MG63 (cell line): ENCODE measurements at places on chromosomes 12 and 14. TPM values are rescaled to one million over a fixed set of nuclear protein-coding genes. Genes with fewer than 3 reads are reported as not detected.

DNA sequence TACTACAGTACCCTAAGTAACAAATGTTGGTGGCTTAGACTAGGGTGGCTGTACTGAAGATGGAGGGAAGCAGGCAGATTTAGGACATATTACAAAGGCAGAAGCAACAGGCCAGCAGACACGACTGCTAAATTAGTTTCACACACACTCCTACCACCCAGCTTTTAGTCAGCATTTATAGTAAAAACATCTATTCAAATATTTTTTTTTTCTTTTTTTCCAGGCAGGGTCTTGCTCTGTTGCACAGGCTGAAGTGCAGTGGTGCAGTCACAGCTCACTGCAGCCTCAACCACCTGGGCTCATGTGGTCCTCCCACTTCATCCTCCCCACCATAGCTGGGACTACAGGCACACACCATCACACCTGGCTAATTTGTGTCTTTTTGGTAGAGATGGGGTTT, 72.9 kb downstream of the CDK17 start:
- DNase-seq = no peak

DNA sequence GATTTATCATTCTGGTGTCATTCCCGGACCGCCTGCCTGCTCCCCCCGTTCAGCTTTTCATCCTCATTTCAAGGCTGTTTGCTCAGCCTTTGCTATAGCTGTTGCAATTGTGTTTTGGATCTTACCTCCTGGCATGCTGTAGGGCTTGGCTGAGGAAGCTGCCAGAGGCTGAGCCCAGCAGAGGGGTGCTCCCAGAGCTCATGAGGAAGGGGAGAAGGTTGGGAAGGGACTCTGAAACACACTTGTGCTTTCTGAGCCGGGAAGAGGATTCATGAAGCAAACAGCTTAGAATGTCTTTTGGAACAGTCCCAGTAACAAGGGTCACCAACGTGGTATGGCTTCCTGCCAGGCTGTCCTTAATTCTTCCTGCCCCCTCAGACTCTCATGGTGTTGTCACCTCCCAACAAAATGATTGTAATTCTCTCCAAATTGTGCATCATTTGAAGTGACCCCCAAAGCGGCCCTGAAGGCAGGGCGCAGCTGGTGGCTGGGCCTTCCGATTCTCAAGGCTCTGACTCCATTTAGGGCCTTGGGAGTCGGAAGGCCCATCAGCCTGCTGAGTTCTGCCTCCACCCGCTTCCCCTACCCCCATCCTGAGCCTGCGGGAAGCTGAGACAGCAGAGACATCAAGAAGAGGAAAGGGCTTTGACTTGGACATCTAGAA, 111.9 kb upstream of the ARHGAP5 start:
- DNase-seq = no peak

Gene RBP5
- total RNA-seq = not detected in 2 replicates

Gene SERPINA9
- not detected in 2 replicates for total RNA-seq

Gene JPH4
- not detected in 2 replicates for total RNA-seq

DNA sequence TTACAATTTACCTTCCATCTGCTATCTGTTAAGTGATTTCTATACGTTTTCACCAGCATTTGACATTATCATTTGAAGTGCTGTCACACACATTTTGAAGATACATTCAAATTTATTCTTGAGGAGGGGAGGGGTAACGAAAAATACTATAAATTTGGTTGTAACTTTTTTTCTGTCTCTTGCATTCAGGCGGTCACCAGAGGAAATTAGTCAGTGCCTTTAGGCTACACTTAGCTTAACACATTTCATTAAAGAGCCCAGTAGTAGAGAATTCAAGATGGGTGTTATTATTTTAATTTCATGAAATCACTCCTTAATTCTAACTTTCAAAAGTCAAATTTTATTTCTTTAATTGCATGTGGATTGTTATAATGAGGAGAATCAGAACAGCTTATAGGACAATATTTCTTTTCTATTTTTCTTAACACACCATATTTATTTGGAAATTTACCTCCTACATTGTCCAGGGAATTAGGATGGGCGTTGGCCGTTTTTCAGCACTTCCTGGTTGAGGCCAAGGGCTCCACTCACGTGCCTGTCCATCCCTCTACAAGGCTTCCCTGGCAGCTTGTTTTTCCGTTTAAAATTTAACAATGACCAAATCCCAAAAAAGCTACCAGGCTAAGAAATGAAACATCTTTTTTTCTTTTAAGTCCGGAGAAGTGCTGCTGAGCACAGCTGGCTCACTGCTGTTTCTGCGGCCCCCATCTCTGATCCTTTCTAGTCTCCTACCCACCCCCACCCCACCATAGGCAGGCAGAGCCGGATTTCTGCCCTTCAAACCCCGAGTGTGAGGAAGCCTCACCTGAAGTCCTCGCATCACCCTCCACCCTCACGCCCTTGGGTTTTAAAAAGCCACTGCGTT, 1.1 kb upstream of the FAR2 start:
- DNase-seq = peak; percentile 74

DNA sequence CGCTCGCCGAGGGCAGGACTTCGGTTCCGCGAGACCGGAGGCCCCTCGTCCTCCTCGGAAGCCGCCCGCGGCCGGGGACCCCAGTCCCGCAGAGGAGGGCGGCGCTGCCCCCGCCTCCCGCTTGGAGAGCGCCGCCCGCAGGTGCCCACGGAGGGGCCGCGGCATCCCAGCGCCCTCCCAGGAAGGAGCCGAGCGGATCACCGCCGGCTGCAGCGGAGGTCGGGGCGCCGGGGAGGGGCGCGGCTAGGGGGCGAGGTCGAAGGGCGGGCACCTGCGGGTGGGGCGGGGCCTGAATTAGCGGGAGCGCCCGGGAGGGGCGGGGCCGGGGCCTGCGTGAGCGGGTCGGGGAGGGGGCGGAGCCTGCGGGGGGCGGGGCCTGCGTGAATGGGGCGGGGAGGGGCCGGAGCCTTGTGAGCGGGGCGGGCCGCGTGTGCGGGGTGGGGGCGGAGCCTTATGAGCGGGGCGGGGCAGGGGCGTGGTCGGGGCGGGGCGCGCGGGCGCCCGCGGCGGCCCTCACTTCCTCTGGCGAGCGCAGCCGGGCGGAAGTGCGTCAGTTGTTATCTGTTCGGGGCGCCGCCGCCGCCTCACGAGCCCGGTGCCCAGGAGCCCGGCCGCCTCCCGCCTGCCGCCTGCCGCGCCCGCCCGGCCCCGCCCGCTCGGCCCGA, at the start of gene FBRSL1:
FBRSL1 (plus strand) TSS at position 550 of the 665 bp plus-strand sequence.
- DNase-seq = peak; percentile 88

- no peak for DNase-seq
These were observed 15.5 kb upstream of the CYP46A1 start for GRCh38 chr14:99668307-99669295.

DNA sequence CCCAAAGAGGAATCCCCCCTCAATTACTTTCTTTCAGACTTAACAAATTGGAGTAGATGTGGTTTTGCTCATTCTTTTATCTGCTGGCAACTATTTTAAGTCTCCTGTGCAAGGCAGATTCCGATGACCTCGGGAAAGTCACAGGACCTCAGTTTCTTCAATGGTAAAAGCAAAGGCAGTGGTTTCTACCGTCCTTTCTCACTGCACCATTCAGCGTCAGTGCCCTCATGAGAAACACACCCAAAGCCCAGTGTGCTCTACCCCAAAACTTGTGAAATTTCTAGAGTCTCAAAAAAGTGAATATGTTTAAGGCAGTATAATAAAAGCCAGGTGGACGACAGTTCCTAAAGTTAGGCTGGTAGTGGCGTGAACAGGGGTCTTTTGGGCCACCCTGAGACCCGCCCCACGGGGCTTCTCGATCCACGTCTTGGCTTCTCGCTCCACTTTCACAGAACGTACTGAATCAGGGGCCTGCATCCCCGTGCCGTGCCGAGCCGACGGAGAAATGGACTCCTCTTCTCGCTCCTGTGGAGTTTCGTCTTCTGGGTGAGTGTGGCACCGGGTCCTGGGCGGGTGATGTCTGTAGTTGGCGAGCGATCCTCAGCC, 1.3 kb upstream of the ARHGAP5 start:
- no peak for DNase-seq

Gene GPR132
- total RNA-seq = not detected in 2 replicates

GRCh38 chr14:52951681-52952554, 1.1 kb upstream of the FERMT2 start:
- peak; percentile 69 for DNase-seq
